ENCODE measurements at places on chromosomes 3 and 15. TPM values are rescaled to one million over a fixed set of nuclear protein-coding genes. Genes with fewer than 3 reads are reported as not detected.

DNA sequence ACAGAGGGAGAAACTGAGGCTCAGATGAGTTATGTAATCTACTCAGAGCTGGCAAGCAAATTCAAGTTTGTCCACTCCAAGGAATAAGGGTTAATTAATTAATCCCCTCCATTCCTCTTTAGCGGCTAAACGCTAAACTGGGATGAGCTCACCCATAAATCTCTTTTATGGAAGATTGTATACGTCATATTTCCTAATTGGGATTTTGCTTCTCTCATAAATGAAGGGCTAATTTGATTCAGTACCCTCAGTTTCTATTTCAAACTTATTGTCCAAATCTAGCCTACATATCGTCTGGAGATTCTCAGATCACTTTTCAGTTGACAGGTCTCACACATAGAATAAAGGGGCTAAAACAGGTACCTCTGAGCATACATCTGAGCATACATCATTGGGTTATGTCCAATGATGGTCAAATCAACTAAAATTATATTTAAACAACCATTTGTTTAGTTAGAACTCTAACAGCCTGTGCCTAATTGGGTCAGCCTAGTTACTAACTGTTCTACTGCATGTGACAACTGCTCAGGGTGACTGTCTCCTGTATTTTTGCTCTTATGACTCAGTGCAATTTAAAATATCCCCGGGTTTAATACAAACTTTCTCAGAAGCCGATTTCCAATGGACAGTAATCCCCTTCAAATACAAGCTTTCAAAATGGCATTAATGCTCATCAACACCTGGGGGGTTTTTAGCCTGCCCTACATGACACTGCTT, 57.6 kb upstream of the PLXND1 start:
- no peak for DNase-seq

DNA sequence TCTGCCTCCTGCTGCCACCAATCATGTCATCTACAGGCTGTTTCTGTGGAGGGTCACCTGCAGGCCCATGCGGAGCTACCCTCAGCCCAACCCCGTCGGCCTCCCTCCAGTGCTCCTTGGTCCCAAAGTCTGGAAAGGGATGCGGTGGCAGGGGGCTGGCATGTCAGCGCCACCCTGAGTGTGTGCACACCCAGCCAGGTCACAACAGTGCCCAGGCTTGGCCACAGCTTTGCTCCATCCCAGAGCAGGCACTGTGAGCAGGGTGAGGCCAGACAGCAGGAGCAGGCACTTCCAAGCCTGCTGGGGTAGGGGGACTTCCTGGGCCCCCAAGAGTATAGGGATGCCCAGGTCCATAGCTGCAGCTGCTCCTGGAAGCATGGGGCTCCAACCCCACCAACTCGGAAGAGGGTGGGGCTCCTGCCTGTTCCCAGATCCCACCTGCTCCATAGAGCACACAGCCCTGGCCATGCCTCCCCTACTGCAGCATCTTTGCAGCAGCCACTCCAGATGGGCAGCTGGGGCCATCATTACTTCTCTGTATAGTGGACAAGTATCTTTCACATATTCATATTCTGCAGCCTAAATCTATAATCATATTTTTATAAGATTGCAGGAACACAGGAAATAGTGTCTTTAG, 109.3 kb downstream of the CBLB start:
- no peak for DNase-seq

- no peak for DNase-seq
These were observed 44.8 kb downstream of the CCR3 start for GRCh38 chr3:46286947-46287565.

DNA sequence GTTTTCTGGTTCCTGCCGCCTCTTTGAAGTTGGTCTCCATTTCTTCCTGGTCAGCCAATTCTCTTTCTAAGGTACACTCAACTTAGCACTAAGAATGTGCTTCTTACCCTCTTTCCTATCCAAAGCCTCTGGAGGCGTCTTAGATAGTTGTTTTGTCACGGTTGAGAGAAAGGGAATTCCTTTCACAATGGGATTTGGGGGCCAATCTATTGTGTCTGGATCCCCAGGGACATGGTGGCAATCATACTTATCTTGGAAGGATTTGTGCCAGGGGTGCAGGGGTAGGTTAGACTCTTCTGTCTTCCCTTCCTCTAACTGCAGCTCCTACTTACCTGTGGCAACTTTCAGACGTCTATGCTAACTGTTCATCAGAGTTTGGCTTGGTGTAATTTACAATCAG, 287.1 kb downstream of the SOX2 start:
- DNase-seq: no peak

DNA sequence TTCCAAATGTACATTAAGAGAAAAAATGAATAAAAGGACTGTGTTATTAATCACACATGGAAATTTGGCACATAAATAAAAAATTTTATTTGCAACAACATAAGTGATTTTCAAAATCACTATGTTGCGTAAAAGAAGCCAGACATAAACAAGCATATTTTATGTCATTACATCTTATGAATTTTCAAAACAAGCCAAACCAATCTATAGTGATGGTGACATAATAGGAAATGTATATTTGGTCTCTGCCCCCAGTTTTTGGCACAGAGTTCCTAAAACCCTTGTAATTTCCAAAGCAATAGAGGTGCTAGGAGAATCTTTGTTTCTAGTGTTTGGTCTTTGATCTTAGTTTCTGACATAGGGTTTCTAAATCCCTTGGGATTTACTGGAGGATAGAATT, 543.3 kb downstream of the ZBBX start:
- no peak for DNase-seq

GRCh38 chr3:175381685-175382084, 522.6 kb downstream of the NAALADL2 start:
- no peak for DNase-seq

GRCh38 chr15:45454814-45455213, 67.7 kb downstream of the SLC30A4 start:
- no peak for DNase-seq

- DNase-seq: no peak
These were observed 315.0 kb upstream of the STAC start for GRCh38 chr3:36065321-36065720.

GRCh38 chr3:86984271-86984670, 6.7 kb downstream of the VGLL3 start:
- DNase-seq: no peak

- no peak for DNase-seq
These were observed 49.6 kb downstream of the SMAD3 start for GRCh38 chr15:67114846-67115585.

DNA sequence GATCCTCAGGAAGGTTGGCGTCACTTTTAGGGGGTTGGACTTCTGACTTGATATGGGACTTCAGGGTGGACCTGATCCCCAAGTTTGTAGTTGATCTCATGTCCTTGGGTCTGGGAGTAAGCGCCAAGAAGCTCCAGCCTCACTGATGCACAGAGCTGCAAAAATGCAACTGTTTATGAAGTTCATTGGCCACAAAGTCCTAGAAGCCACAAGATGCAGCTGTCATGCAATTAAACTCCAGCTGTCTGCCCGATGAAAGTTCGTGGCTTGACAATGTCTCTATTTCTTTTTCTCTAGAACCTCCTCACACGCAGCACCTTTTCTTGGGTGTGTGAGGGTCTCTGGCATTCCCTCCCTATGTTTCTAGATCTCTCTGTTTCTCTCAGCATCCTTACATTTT, 9.2 kb upstream of the ACAN start:
- DNase-seq: no peak

- no peak for DNase-seq
These were observed 136.8 kb downstream of the TBL1XR1 start for GRCh38 chr3:177060492-177060891.

DNA sequence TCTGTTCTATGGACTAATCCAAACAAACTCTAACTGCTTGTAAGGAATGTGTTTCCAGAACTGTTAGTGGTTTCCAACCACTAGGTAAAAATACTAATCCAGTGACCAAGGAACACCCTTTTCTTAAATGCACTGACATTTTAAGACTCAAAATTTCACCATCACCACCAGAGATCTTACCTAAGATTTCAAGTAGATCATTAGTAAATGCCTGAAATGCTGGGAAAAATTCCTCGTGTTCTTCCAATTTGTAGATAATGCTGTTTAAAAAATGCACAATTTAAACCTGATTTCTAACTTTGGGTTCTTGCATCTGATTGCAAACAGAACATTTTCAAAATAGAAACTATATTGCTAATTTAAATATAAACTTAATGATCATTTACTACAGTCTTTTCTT, 63.4 kb downstream of the ESYT3 start:
- no peak for DNase-seq

GRCh38 chr15:36133742-36134141, 445.7 kb upstream of the CDIN1 start:
- DNase-seq: no peak

- no peak for DNase-seq
These were observed 84.1 kb downstream of the AAGAB start for GRCh38 chr15:67170143-67170925.

- DNase-seq: no peak
These were observed 121.8 kb upstream of the CHL1 start for GRCh38 chr3:74676-75243.

The LSAMP gene
- 2.1 TPM for total RNA-seq

The STARD9 gene
- total RNA-seq: 18.2 TPM

The ZNF774 gene
- total RNA-seq: 1.3 TPM

The TIPIN gene
- 3.6 TPM for total RNA-seq

The TF gene
- 0.12 TPM for total RNA-seq

The RAB6B gene
- total RNA-seq: 3.8 TPM

The PLCB2 gene
- total RNA-seq: 5.1 TPM

The CNTN4 gene
- total RNA-seq: 0.19 TPM

The ACKR4 gene
- total RNA-seq: 0.64 TPM

The IL17RE gene
- total RNA-seq: 1.3 TPM

The TRIM71 gene
- total RNA-seq: not detected

The ITIH4 gene
- 0.29 TPM for total RNA-seq

Data from glomerular endothelial cell (primary cell).